ENCODE measurements at places on chromosomes 3 and 15. TPM values are rescaled to one million over a fixed set of nuclear protein-coding genes. Genes with fewer than 3 reads are reported as not detected.

The ST3GAL6 gene
- 42.4 TPM for total RNA-seq

The DNAH1 gene
- total RNA-seq = 16.4 TPM

The DPPA4 gene
- not detected for total RNA-seq

The ZNF639 gene
- total RNA-seq = 26.2 TPM

The FGF7 gene
- total RNA-seq = 24.2 TPM

The LRRC31 gene
- total RNA-seq = 1.1 TPM

The SCAMP5 gene
- total RNA-seq = 1.9 TPM

The OIP5 gene
- total RNA-seq = 0.62 TPM

- no peaks in the 10 kb centered on the region for H3K27me3 ChIP-seq
- H3K4me3 ChIP-seq = no peak overlapping the region
- no peak for DNase-seq
- peaks cover 21% of the 10 kb centered on the region for H3K36me3 ChIP-seq
- no peaks in the 10 kb centered on the region for H3K4me1 ChIP-seq
These were observed 231.1 kb downstream of the GBE1 start for GRCh38 chr3:81530180-81530939.

DNA sequence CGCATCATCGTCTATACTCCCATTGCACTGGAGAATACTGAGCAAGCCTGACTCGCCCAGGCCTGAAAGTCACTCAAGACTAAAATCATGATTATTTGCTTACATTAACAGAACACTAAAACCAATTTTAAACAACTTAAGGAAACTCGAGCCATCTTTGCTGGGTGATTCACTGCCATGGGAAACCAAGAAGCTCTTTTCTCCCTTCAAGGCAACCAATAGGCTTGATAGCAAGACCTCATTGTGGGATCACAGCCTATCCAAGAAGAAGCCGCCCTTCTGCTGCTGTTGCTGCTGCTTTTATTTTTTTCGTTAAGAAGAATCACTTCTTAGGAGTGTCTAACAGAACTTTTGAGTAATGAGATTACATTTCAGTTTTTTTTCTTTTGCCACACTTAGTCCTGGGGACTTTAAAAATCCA, 479.4 kb downstream of the FOXP1 start:
- no peaks in the 10 kb centered on the region for H3K36me3 ChIP-seq
- DNase-seq = no peak
- no peak overlapping the region for H3K27ac ChIP-seq
- no peaks in the 10 kb centered on the region for H3K27me3 ChIP-seq
- no peak overlapping the region for H3K4me3 ChIP-seq

DNA sequence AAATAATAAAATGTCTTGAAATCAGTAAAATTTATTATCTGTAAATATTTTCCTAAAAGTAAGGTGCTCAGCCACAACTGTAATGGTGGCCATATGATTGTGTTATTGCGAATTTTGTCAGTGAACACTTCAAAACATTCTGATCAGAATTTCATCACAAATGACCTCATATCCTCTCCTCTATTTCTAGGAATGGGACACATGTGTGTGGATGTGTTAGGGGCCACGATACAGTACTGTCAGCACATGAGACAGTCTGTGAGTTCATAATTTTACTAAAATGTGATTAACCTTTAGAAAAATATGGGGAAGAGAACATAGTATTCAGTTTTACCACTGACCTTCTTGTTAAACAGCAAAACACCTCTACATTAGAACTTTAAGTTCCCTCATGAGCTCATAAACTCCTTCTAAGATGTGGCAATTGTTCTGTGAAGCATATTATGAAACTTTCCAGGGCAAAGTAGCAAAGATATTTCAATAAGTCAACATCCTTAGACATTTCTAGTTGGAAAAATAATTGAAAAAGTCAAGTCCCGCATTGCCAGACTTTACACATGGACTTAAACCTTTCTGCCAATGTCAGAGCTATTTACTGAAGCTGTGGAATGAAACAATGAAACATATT, 158.2 kb upstream of the ABI3BP start:
- no peak overlapping the region for H3K4me3 ChIP-seq
- H3K4me1 ChIP-seq = no peaks in the 10 kb centered on the region
- DNase-seq = no peak
- no peaks in the 10 kb centered on the region for H3K27me3 ChIP-seq
- no peaks in the 10 kb centered on the region for H3K36me3 ChIP-seq

GRCh38 chr15:92848852-92849598, 51.1 kb upstream of the CHD2 start:
- no peak for DNase-seq
- no peaks in the 10 kb centered on the region for H3K36me3 ChIP-seq
- H3K4me3 ChIP-seq = no peak overlapping the region
- H3K27me3 ChIP-seq = no peaks in the 10 kb centered on the region
- H3K4me1 ChIP-seq = peaks cover 31% of the 10 kb centered on the region

GRCh38 chr15:68494573-68495110, 62.7 kb upstream of the ITGA11 start:
- DNase-seq = no peak
- H3K4me1 ChIP-seq = no peaks in the 10 kb centered on the region
- no peaks in the 10 kb centered on the region for H3K36me3 ChIP-seq

- H3K27ac ChIP-seq = no peak overlapping the region
- no peak overlapping the region for H3K4me3 ChIP-seq
- no peaks in the 10 kb centered on the region for H3K27me3 ChIP-seq
- DNase-seq = no peak
- H3K4me1 ChIP-seq = no peaks in the 10 kb centered on the region
- no peaks in the 10 kb centered on the region for H3K36me3 ChIP-seq
These were observed 58.7 kb downstream of the USF3 start for GRCh38 chr3:113637756-113638155.

DNA sequence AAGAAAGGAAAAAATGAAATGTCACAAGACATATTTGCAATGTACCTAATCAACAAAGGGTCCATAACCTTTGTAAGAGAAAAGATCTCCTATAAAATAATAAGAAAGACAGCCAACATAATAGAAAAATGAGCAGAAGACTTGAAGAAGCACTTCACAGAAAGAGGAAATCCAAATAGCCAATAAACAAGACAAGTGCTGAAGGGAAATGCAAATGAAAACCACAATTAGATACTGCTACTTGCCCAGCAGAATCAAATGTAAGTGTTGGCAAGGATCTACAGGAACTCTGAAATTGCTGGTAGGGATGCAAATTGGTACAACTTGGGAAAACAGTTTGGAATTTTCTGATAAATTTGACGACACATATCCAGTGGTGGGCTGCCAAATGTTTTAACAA, 15.1 kb upstream of the TOPAZ1 start:
- no peak overlapping the region for H3K27ac ChIP-seq
- H3K4me1 ChIP-seq = no peaks in the 10 kb centered on the region
- H3K27me3 ChIP-seq = no peaks in the 10 kb centered on the region
- H3K4me3 ChIP-seq = no peak overlapping the region

DNA sequence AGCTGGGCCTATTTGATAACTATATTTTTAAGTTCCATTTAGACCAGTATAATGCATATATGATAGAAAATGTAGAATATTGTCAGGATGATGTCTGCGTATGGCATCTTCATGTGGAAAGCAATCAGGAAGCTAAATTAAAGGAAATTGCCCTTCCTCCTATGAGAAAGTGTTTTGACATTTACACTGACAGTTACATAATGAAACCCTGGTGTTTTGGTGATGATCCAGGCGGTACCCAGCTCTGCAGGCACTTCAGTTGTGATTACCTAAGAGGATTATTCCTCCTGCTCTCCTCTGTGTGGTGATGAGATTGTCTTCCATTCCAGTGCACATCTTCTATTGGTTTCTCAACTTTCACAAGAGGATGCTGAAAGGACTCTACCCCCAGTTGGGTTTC, 126.5 kb upstream of the MITF start:
- no peak overlapping the region for H3K27ac ChIP-seq
- H3K27me3 ChIP-seq = no peaks in the 10 kb centered on the region

DNA sequence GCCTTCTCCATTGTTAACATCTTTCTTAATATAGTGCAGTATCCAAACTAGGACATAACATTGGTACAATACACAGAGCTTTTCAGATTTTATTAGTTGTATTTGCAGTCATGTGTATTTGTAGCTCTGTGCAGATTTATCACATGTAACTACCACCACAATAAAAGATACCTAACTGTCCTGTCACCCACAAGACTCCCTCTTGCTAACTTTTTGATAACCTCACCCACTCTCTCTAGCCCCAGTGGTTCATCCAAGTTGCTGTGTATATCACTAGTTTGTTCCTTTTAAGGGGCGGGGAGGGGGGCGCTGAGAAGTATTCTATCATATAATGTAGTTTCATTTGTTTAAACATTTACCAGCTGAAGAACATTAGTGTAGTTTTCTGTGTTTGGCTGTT, 46.1 kb downstream of the PIAS1 start:
- H3K27me3 ChIP-seq = no peaks in the 10 kb centered on the region
- peaks cover 20% of the 10 kb centered on the region for H3K4me1 ChIP-seq
- no peak for DNase-seq
- no peak overlapping the region for H3K27ac ChIP-seq

GRCh38 chr15:75154461-75155062, 47.1 kb upstream of the C15orf39 start:
- no peak for DNase-seq
- no peaks in the 10 kb centered on the region for H3K36me3 ChIP-seq
- no peak overlapping the region for H3K27ac ChIP-seq
- H3K27me3 ChIP-seq = no peaks in the 10 kb centered on the region
- no peak overlapping the region for H3K4me3 ChIP-seq

DNA sequence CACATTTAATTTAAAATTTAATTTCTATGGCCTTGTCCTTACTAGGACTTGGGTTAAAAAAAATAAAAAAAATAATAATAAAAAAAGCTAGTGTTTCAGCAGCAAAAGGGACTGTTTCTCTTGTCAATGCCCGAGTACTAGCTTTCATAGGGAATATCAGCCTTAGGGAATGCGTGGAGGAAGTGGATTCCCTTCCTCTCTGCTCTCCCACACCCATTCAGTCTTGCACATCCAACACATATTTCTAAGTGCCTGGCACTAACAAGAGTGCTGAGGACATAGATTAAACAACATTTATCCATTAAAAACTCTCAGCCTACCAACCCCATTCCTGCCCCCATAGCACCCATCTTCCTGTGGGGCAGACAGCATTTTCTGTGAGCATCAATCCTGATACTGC, 6.2 kb downstream of the ZNF385D start:
- peaks cover 9% of the 10 kb centered on the region for H3K27me3 ChIP-seq
- no peaks in the 10 kb centered on the region for H3K36me3 ChIP-seq
- no peak overlapping the region for H3K27ac ChIP-seq
- H3K4me1 ChIP-seq = no peaks in the 10 kb centered on the region
- H3K4me3 ChIP-seq = no peak overlapping the region

GRCh38 chr3:49654955-49655556, 19.1 kb upstream of the APEH start:
- no peak for DNase-seq
- H3K4me3 ChIP-seq = no peak overlapping the region
- H3K4me1 ChIP-seq = no peaks in the 10 kb centered on the region

DNA sequence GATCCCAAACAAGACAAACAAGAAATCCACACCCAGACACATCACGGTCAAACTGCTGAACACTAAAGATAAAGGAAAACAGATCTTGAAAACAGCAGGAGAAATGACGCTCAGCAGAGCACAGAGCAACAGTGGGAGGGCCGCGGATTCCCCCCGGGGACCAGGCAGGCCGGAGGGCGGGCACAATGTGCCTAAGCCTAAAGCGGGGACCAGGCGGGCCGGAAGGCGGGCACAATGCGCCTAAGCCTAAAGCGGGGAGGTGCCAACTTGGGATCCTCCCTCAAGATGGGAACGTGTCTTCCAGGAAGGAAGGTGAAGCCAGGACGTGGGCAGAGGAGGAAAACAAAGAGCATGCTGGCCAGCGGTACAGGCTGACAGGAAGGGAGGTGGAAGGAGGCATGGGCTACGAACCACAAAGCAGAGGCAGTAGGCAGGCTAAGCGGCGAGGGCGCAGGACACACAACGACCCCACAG, 31.1 kb downstream of the CYFIP1 start:
- no peak for DNase-seq
- peaks cover 28% of the 10 kb centered on the region for H3K36me3 ChIP-seq
- no peaks in the 10 kb centered on the region for H3K27me3 ChIP-seq
- H3K4me3 ChIP-seq = peak overlapping the region; percentile 25
- H3K27ac ChIP-seq = peak overlapping the region; percentile 62

DNA sequence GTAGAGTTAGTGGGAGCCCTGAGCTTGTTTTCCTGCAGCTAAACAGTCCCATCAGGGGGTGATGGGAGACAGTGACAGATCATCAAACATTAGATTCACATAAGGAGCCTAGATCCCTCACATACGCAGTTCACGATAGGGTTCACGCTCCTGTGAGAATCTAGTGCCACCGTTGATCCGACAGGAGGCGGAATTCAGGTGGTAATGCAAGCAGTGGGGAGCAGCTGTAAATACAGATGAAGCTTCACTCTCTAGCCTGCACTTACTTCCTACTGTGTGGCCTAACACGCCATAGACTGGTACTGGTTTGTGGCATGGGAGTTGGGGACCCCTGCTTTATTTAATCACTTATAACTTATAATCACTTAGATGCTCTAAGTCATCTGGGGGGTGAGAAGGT, 179.1 kb downstream of the AKAP13 start:
- DNase-seq = no peak
- H3K36me3 ChIP-seq = peaks cover 9% of the 10 kb centered on the region
- H3K4me1 ChIP-seq = peaks cover 80% of the 10 kb centered on the region
- H3K27me3 ChIP-seq = no peaks in the 10 kb centered on the region
- H3K27ac ChIP-seq = peak overlapping the region; percentile 34

DNA sequence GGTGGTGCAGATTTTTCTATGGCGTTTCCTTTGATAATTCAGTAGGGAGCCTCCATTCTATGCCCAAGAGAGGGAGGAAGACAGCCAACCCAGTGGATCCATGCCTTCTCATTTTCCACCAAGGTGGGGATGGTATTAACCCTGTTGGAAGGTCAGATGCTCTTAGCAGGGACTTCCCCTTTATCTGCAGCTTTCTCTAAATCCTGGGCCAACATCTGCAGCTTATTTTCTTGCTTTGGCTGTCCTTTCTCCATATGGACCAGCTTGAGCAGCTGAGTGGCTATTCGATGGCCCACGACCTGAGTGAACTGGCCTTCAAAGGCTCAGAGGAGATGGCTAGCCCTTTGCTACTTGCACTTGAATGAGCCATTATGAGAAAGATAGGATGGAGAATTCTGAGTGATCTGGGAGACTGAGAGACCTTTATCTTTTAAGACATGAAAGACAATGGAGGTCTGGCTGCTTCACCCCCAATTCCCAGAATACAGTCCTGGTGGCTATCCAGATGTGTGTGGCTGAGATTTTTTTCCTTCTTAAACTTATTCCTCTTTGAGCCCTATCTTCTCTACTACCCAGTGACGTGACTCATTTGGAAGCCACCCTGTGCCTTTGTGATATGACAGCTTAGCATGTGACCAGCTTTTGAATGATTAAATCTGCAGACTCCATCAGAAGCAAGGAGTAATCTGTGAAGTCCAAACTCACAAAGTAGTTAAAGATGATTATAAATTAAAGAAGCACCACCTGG, 39.6 kb upstream of the TRAK1 start:
- H3K4me3 ChIP-seq = no peak overlapping the region
- DNase-seq = no peak
- no peaks in the 10 kb centered on the region for H3K27me3 ChIP-seq
- peak overlapping the region; percentile 50 for H3K27ac ChIP-seq
- H3K4me1 ChIP-seq = peaks cover 36% of the 10 kb centered on the region
- H3K36me3 ChIP-seq = no peaks in the 10 kb centered on the region

All from lower lobe of right lung (tissue), 2 donors.